ENCODE measurements at places on chromosomes 6 and 20.
A peak's percentile ranks its signal among the peaks of the same experiment; 100 is the strongest.

- DNase-seq: no peak
Measured at GRCh38 chr20:32567384-32568178, 17.6 kb downstream of the NOL4L start.

DNA sequence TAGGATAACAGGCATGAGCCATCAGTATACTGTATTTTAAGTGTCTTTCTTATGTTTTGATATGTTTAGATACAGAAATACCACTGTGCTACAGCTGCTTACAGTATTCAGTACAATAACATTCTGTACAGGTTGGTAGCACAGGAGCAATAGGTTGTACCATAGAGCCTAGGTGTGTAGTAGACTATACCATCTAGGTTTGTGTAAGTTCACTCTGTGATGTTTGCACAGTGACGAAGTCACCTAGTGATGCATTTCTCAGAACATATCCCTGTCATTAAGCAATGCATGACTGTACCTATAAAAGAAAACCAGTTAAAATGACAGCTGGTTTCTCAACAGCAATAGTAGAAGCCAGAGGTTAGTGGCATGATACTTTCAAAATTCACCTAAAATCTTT, 3.0 kb upstream of the ZBTB24 start:
- DNase-seq: no peak

DNA sequence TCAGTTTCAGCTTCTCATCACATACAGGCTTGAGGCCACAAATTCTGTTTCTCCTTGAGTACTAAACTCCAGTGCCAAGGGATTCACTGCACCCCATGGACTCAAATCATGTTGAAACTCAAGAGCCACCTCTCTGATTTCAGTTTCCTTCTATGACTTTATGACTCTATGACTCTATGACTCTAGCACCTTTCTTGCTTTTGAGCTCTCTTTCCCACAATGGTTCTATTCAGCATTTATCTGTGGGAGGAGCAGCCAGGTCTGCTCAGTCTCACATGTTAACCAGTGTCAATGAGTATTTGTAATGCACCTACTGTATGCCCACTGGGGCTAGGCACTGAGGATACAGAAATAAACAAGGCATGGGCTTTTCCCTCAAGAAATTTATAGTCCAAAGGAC, 14.6 kb upstream of the SLC22A2 start:
- no peak for DNase-seq

DNA sequence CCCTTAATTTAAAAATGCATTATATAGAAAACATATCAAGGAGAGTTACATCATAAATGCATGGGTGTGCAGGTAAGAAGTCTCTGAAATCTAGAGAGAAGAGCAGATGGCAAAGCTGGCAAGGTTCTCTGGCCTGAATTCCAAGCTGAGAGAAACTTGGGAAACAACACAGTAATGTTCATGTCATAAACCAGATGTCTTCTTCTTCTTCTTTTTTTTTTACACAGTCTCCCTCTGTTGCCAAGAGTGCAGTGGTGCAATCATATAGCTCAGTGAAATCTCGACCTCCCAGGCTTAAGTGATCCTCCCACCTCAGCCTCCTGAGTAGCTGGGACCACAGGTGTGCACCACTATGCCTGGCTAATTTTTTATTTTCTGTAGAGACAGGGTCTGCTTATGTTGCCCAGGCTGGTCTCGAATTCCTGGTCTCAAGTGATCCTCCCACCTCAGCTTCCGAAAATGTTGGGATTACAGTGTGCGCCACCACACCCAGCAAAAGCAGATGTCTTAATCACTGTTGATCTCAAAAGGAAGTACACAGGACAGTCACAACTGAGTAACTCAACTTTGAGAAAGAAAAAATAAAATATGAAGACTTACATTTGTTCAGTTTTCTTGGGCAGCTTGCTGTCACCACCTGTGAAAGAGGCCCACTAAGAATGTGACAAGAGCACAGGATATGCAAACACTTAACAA, 77.3 kb downstream of the DNAAF9 start:
- no peak for DNase-seq

- no peak for DNase-seq
Measured at GRCh38 chr6:156848123-156848522, 70.9 kb downstream of the ARID1B start.

DNA sequence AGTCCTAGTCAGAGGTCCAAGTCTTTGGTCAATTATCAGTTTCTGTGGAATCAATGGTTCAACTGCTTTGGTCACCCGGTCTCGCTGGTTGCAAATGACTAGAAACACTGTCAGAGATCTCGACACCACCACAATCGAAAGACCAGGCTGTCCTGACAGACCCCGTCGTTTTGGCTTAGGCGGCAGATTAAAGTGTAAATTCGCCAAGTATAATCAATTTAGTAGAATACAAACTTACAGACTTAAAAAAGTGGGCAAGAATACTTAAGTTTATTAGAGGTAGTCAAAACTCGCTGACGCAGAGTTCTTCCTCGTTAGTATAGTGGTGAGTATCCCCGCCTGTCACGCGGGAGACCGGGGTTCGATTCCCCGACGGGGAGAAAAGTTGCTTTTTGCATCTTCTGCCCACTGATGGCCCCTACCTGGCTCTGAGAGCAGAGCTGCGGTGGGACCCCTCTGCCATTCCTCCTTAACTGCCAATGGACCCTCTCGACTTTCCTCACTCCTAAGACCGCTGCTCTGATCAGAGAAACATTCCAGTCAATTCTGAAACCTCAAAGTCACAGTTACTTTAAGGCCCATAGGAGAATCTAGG, 30.6 kb upstream of the ZNF184 start:
- DNase-seq: no peak

DNA sequence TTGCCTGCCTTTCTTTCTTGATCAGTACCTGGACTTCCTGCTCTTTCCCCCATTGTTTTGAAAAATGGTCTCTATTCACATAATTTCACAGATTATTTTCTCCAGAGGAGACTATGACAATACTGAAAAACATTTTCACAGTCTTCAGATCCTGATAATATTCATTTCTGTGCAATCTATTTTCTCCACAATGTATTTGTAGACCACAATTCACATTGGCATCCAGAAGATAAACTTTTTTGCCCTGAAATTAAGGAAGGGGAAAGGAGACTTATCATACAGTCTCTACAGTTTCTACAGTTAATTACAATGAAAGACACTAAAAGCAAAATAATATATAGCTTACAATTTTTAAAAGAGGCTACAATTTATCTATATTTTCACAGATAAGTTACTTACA, 18.4 kb downstream of the LCA5 start:
- DNase-seq: no peak

DNA sequence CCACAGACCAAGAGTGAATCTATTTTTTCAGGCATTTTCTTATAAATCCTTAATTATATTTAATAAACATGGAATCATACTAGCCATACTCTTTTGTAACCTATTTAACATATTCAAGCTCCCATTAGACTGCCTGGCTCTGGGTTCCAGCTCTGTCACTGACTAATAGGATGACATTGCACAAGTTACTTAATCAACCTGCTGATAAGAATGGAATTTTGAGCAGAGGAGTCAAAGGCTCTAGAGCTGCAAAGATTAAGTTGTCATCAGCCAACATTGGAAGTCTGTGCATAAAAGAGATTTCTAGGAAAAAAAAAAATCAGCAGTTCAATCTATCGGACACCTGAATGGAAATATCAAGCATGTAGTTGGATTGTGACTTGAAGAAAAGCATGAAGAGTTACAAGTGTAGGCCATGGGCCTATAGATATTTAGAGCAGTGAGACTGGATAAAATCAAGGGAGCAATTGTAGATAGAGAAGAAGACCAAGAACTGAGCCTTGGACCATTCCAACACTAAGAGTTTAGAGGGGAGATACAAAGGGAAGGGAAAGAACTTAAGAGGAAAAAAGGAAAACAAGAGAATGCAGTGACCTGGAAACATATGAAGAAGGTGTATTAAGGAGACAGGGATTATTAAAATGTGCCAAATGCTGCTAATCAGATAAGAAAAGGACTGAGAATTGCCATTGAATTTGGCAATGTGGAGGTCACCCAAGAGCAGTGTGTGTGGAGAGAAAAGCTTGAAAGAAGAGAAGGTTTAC, 11.0 kb upstream of the HINT3 start:
- no peak for DNase-seq

DNA sequence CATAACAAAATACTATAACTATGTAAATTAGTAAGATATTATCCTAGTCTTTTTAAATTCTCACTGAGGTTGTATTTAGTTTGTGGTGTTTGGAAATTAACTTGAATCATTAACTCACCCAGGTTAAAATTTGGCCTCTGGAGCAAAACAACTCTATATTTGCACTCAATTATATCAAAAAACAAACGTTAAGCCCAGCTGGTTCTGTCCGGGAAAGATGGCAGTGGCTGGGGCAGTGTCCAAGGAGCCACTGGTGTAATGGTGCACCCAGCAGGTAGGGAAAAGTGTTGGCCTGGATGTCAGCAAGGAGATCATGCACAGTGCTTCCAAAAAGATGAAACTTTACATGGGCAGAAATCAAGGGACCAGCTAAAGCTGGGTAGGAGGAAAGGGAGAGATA, 285.3 kb upstream of the CITED2 start:
- no peak for DNase-seq

DNA sequence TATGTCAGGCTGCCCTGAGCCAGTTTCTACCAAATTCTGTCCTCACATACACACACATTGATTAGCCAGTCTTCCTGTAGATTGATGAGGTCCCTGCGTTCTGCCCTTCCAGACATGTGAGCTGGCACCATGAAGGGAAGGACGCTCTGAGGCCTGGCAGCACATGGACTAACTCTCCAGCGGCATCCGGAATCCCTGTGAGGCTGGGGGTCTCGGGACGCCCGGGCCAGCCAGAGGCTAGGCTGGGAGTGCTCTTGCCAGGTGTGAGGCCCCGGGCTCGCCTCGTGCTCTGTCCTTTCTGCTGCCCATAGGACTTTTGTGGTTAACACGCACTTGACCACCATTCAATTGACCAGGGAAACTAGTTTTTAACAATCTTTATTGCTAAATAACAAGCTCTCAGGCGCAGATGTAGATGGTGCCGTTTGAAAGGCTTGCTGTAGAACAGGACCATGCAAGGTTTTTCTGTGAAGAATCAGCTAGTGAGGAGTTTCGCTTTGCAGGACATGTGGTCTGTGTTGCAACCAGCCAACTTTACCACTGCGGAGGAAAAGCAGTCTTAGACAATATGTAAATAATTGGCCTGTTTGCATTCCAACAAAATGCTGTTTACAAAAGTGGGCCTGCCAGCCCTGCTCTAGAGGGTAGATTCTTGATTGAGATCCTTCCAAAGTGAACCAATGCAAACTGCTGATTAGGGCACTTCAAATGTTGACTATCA, 29.3 kb downstream of the FOXF2 start:
- no peak for DNase-seq

DNA sequence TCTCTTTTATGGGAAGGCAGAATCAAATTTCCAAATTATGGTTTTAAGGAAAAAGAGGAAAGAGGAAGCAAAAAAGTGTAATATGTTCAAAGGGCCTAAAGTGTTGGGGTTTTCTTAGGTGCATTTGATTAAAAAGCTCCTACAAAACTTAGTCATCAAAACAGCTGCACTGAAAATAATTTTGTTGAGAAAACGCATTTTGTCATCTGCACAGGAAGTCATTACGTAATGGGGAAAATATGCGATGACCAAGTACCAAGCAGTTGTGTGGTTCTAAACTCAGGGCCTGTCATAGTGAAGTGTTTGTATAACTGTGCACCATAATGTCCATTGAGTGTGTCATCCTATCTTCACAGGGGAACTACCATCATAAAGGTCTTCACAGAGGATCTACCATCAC, 15.6 kb downstream of the HAO1 start:
- DNase-seq: peak; percentile 41

- DNase-seq: no peak
Measured at GRCh38 chr6:75880305-75880704, 131.3 kb downstream of the MYO6 start.

DNA sequence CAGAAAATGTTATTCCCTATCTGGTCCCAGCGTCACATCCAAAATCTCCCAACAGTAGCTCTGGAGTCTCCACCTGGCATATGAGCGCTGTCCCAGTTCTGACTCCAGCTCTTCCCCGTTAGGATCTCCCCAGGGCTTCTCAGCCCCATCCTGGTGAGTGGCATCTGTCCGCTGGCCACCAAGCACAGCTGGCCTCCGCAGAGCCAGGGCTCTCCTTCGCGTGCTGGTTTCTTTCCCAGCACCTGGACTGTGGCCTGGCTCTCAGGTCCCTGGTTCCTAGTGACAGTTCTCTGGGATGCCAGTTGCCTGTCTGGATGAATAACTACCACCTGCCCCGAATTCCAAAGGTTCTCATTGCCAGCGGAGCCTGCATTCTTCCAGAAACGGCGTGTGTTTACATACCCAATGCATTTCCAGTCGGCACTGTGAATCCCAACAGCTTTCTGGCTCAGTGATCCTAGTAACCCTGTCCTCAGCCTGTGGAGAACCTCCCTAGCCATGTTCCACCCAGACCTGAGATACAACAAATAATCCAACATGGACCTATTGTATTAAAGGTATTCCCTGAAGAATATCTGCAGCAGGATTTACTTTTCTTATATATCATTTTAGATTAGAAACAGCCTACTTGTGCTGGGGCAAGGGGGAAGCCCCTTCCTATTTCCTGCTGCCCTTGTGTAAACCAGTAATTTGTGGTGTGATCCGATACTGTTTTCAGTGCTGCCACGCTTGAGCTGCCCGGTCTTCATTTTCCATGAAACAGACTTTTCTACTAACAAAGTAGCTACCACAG, 69.9 kb upstream of the PDE10A start:
- DNase-seq: no peak

- DNase-seq: no peak
Measured at GRCh38 chr6:138012682-138013081, 94.5 kb downstream of the PERP start.

- no peak for DNase-seq
Measured at GRCh38 chr6:127302728-127303660, 36.3 kb downstream of the RNF146 start.

DNA sequence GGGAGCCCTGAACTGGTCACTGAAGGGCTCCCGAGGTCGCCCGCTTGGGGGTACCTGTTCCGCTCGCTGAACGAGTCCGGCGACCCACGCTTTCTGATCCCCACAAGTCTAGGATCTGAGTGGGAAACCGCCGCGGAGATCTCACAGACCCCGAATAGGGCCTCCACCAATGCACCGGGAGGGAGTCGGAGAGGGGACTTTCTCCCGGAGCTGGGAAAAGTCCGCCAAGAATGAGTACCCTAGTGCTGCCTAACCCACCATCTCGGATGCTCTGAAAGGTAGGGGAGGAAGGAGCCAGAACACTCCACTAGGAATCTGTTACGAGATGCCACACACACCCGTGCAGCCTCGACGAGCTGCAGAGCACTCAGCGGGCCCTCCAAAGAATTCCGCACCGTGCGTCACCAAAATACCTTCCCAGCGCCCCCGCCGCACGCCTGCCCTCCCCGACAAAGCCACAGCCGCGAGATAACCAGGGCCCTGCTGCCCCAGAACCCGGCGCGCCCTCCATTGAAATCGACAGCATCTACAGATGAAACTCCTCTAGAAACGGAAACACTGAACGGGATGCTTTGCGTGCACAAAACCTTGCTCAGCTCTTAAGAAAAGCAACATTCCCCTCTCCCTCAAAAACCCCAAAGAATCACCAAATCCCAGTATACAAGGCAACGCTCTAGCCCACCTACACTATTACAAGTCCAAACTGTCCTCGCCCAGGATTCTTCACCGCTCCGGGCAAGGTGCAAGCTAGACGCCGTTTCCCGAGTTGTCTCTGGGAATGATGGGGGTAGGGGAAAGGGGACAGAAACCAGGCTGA, 686 bp downstream of the COL12A1 start:
- no peak for DNase-seq
